Cardiac muscle cell (in vitro differentiated cells and primary cell): ENCODE measurements at places on chromosomes 5 and 9.
A peak's percentile ranks its signal among the peaks of the same experiment; 100 is the strongest.

- peak; percentile 31 for DNase-seq
Observed at GRCh38 chr5:81164936-81165335, 68.2 kb upstream of the CKMT2 start.

DNA sequence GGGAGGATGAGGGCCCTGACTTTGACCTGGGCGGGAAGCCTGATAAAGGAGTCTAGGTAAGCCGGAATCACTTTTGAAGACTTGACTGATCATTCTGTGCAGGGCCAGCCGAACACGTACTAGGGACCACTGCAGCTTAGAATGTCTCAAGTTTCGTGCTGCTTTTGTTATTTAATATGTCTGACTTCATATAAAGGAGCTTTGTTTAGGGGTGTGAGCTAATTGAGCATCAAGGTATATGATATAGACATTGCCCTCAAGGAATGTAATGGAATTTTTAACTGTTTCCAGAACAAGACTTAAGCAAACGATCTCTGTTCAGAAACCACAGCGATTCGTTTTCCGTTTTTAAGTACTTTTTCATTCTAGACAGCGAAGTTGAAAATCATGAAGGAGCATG lies 173.0 kb downstream of the SEMA6A start:
- DNase-seq = no peak

DNA sequence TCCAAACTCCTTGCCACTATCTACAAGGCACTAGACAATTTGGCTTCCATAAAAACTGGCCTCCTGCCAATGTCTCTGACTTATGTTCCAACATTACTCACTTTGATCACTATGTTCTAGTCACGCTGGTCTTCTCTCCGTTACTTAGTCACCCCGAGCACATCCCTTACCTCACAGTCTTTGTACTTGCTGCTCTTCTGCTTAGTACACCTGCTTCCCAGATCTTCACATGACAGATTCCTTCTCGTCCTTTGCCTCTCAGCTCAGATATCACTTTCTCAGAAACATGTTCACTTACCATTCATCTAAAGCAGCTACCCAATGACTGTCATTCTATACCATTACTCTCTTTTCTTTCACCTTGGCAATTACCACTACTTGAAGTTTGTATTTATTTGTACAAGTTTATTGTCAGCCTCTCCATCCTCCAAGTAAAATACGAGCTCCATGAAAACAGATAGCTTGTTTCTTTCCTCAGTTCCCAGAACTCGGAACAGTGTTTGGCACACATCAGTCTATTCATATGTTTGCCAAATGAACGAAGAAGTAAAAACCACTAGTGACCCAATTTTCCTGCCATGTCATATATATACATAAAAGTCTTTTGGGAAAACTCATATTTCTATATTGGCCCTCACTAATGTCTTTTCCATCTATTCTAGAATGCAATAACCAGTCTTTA lies 5.9 kb upstream of the SLC22A5 start:
- DNase-seq = peak; percentile 87

GRCh38 chr9:35771943-35772342 lies 17.9 kb upstream of the MSMP start:
- no peak for DNase-seq

DNA sequence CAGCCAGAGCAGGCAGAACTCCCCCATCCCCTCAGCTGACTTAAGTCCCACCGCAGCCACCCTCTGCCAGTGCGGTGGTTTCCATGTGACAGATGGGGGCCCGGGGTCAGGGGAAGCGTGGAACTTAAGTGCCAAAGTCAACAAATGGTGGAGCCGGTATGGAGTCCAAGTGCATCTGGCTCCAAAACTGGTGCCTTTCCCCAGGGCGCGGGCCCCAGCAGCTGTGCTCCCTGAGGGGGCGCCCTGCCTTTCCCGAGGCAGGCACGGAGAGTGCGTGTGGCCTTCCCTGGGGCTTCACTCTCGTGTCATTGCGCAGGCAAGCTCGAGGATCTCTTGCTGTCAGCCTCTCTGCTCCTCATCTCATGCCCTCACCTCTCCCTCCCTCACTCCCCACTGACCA lies 33.8 kb downstream of the SLC46A2 start:
- DNase-seq = no peak

DNA sequence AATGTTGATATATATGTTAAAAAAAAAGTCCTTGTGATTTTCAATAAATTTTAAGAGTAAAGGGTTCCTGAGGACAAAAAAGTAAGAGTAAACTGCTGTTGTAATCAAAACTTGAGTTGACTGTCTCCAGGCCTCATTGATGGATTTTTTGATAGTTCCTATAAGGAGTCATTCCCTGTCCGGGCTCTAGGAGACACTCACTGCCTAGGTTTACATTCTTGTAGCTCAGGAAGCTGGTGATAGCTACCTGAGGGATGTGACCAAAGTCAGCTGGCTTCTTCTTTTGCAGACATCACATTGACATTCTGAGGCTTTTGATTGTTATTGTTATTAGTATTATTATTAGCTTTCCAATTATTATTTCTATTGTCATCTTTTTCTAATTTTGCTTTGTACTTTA lies 116.5 kb upstream of the FBXL7 start:
- peak; percentile 25 for DNase-seq

GRCh38 chr5:67644221-67644920 lies 447.8 kb upstream of the CD180 start:
- no peak for DNase-seq

GRCh38 chr5:997711-998110 lies 10.9 kb upstream of the NKD2 start:
- DNase-seq = no peak

GRCh38 chr9:131091352-131091992 lies 4.9 kb upstream of the AIF1L start:
- no peak for DNase-seq

DNA sequence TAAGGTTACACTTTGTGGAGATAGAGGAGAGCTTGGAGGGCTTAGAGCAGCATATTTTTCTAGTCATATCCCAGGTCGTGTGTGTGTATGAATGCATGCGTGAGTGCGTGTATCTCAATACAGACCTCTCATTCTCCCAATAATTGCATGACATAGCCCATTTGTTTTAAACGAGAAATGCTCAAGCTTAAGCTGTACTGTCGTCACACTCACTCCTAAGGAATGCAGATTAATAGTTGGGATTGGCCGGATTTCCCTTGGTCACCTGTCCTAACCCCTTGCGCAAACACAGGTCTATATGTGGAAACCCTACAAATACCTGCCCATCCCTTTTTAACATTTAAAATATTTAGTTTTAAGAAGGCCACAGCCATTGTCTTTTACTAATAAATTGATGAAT lies 165.8 kb downstream of the SEMA5A start:
- DNase-seq = no peak

- DNase-seq = no peak
Observed at GRCh38 chr5:2430606-2431005, 320.9 kb downstream of the IRX2 start.

DNA sequence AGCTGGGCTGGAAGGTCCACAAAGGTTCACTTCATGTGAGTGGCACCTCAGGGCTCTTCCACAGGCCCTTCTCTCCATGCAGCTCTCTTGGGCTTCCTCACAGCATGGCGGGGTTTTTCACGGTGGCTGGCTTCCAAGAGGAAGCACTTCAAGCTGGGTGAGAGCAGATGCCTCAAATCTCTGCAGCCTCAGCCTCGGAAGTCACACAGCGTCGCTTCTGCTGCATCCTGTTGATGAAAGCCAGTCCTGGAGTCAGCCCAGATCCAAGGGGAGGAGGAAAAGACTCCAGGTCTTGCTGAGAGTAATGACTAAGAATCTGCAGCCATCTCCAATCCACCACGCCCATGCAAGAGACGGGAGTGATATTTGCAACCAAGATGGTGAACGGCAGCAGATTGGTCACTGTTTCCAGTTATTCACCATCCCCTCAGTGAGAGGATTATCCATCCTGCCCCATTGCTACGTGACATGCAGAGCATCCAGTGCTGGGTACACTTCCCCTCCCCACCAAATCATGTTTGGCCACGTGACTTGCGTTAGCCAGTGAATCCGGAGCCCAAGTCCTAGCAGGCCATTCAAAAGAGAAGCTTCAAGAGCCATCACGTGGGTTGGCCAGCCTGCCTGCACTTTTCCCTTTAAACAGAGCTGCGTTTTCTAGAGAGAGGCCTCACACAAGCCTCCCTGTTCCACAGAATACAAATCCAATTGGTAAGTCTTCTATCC lies 173.9 kb downstream of the C9orf50 start:
- no peak for DNase-seq
